NCI-H524 (cell line): ENCODE measurements at places on chromosomes 6 and 20.

- no peak for DNase-seq
These were observed 109.3 kb upstream of the FAM83B start for GRCh38 chr6:54737247-54737646.

GRCh38 chr20:32501709-32502108 lies 83.4 kb downstream of the NOL4L start:
- DNase-seq: no peak

- DNase-seq: no peak
These were observed 5.5 kb downstream of the E2F1 start for GRCh38 chr20:33680686-33681085.

- DNase-seq: no peak
These were observed 53.4 kb downstream of the SLX4IP start for GRCh38 chr20:10488534-10488933.

DNA sequence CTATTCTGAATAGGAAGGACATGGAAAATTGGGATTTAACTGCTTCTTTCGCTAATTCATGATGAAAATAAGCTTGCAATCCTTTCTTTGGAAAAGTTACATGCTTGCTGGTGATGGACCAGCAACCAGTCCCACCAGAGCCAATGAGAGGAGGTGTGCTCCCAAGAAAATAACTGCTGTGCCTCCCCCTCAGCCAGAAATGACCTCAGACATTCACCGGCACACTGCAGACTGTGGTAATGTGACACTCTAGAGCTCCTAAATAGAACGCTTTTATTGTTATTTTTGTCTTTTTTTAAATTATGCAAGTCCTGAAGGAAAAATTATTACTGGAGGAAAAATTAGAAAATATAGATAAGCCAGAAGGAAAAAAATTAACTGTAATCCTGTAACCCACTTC lies 2.6 kb downstream of the PYGB start:
- DNase-seq: no peak

DNA sequence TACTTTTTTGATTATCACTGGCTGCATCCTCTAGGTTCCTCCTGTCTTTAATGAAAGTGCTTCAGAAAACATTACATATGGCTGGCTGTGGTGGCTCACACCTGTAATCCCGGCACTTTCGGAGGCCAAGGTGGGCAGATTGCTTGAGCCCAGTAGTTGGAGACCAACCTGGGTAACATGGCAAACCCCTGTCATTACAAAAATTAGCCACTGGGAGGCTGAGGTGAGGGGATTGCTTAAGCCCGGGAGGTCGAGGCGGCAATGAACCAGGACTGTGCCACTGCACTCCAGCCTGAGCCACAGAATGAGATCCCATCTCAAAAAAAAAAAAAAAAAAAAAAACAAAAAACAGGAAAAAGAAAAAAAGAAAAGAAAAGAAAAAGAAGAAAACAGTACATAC lies 35.3 kb downstream of the BEND3 start:
- DNase-seq: no peak

DNA sequence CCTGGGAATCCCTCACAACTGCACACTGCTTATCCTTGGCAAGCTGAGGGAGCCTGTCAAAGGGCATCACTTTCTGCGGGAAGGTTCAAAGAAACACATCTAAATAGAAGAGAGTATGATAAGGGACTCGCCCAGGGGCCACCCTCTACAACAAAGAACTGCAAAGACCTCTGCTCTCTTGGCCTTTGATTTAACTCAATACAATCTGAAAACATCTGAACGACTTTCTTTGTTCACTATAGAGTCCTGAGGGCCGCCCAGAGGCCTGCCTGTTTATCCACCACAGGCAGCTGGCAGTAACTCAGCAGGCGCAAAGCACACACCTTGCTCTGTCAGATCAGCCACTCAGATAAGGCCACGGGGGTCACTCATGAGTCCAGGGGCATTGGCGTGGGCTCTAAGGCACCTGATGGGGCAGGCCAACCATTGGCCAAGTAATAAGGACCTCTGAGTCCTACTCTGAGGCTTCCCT lies 139.3 kb downstream of the UNC5CL start:
- DNase-seq: no peak

DNA sequence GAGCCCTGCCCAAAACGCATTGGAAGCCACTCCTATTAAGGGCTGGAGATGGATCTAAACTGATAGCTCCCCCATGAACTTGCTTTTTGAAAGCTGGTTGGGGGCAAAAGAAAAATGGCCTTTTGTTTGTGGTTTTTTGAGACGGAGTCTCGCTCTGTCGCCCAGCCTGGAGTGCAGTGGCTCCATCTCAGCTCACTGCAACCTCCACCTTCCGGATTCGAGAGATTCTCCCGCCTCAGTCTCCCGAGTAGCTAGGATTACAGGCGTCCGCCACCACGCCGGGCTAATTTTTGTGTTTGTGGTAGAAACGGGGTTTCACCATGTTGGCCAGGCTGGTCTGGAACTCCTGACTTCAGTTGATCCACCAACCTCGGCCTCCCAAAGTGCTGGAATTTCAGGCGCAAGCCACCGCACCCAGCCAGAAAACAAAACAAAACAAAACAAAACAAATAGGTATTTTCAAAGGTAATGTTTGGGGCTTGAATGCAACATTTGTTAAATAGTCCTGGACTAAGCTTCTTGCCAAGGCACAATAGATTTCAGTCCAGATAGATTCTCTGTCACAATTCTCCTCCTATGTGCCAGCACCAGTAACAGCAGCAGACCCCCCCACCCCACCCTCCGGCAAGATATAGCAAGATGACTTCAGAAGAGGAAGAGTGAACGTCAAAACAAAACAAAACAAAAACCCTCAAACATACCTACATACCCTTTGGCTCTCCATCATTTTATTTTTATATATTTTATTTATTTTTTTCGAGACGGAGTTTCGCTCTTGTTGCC lies 26.5 kb upstream of the ABT1 start:
- DNase-seq: no peak

DNA sequence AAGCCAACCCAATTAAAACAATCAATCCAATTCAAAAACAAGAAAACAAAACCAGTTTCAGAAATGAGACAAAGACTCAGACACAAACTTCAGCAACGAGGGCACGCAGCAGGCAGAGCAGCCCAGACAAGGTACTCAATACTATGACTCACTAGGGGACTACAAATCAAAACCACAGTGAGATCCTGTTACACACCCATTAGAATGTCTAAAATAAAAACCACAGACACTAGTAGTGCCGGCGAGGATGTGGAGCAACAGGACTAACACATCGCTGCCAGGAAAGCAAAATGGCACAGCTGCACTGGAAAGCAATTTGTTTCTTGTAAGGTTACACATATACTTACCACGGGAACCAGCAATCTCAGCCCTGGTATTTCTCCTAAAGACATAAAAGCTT lies 28.4 kb upstream of the MAS1L start:
- no peak for DNase-seq

GRCh38 chr6:3247255-3248146 lies 11.2 kb upstream of the PSMG4 start:
- no peak for DNase-seq

DNA sequence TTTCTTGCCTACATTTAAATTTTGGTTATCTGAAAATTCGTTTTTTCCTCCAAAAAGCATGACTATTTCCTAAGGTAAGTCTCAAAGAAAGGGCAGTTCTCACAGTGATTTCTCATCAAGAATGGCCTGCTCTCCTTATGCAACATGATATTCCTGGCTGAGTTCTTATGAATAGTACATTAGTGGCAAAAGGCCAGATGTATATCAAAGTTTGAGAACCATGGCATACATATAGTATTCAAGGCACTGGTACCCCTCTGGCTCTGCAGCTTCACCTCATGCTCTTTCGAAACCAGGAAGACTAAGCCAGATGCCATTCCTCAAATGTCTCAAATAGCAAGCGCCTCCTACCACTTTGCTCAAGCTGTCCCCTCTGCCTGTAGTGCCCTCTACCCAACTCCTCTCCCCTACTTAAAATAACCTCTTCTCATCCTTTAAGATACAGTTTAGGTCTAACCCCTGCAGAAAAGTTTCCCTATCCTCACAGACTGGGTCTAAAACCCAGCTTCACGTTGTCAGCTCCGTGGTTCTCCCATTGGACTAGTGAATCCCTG lies 280.3 kb downstream of the HACE1 start:
- DNase-seq: no peak

DNA sequence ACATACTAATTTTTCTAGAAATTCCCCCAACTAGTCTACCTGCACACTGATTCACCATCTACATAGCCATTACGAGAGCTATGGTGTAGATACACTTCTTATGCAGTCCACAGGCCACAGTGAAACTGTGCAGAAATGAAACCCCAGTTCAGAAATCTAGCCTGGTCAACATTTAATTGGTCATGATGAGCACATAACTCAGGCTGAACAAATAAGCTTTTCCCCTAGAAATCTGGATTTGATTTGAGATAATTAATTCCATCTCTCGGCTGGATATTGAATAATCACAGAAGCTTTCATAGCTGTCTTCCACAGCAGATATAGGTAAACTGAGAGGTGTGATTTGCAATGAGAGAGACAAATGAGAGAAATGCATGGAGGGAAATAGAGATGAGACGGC lies 22.6 kb upstream of the TINAG start:
- DNase-seq: no peak

GRCh38 chr6:154715446-154715845 lies 17.8 kb upstream of the SCAF8 start:
- DNase-seq: no peak

- DNase-seq: no peak
These were observed 311.3 kb upstream of the CNR1 start for GRCh38 chr6:88477413-88477812.

DNA sequence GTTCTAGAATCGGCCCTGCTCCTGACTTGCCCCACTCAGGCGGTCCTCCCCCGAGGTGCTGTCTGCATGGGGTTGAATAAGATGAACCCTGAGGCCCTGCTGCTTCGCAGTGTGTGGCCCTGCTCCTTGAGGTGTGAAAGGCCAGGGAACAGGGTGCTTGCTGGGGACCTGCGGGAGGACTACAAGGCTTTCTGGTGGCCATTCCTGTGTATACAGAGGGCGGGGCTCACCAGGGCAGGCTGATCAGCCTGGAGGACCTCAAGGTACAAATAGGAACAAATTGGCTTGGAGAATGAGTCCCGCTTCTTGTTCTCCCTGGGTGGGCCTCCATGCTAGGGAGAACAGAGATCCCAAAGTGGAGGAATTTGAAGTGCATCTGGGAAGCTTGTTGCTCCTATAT lies 5.7 kb downstream of the NOTCH4 start:
- DNase-seq: no peak

DNA sequence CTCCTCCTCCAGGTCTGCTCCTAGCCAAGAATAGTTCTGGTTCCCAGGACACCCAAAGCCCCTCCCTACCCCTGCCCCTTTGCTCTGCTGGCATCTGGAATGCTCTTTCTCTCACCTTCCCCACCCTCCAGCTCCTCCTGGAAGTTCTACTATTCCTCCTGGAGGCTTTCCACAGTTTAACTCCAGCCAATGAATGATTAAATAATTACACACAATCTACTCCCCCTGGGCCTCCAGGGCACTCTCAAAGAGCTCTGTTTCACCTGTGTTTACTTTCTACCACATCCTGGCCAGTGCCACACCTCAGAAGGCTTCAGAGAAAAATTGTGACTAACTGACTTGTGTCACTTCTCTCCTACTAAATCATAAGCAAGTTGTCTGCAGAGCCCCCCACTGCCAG lies 36.2 kb downstream of the GCM1 start:
- DNase-seq: no peak

DNA sequence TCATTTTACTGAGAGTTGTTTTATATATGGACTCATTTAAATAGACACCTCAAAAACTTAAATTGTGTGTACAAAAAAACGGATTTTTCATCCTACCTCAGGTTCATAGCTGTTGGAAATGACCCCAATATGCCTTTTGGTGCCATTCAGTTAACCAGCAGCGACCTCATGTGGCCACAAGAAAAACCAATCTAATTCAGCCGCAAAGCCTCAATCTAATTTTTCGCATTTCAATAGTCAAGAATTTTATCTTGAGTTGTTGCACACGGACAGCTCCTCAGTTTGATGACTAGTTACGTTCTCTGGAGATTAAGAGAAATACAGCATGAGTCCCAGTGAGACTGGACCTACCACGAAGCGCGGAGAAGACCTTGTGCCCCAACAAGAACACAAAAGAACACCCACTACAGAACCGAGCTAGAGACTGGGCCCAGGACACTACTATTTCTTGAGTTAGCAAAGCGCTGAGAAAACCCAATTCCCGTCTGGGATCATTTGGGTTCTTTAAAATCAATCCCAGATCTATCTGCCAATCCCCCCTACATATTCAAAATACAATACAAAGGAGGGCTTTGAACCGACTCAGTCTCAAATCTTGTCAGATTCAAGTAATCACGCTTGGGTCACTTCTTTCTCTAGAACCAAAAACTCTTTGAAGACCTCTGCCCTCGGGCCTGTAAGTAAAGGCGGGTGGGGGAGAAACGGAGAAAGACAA lies 1.1 kb downstream of the TCP11 start:
- peak; percentile 64 for DNase-seq

GRCh38 chr6:136113736-136114173 lies 136.4 kb downstream of the MTFR2 start:
- peak; percentile 57 for DNase-seq

- DNase-seq: peak; percentile 62
These were observed 148.3 kb upstream of the AFDN start for GRCh38 chr6:167678102-167679101.

- DNase-seq: no peak
These were observed 184.2 kb downstream of the EPM2A start for GRCh38 chr6:145551164-145551563.

- DNase-seq: no peak
These were observed 14.4 kb downstream of the PTK7 start for GRCh38 chr6:43090559-43090956.

DNA sequence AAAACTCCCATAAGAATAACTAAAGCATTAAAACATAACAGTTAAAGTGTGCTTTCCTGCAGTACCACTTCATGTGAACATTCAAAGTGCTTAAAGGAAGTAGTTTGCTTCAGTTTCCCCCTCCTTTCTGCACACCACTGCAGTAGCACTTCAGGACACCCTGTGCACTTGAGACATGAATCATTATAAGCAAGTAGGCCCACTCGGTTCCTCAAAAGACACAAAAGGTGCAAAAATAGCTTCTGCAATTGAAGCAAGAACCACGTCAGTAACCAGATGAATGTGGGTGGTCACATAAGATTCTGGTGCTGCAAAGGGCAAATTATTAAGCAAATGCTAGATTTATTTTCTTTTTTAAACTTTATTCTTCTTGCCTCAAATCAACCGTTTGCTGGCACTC lies 160.6 kb downstream of the HIVEP2 start:
- no peak for DNase-seq

DNA sequence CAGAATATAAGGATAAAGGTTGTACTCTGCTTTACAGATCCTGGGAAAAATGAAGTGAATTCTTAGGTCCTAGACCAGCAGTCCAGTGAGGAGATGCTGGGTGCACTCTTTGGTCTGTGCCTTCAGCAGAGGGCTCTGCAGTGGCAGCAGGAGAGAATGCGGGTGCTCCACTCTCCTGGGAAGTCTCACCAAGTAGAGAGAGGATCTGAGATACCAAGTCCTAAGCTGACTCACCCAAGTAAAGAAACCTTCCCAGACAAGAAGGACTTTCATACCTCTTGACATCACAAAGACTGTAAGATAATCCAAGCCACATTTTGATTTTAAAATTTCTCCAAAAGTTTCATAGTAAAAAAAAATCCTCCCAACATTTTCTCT lies 116.9 kb upstream of the EMILIN3 start:
- DNase-seq: no peak

- no peak for DNase-seq
These were observed 152.0 kb downstream of the PAK5 start for GRCh38 chr20:9686866-9687265.
